ENCODE measurements at places on chromosomes 4 and X. TPM values are rescaled to one million over a fixed set of nuclear protein-coding genes. Genes with fewer than 3 reads are reported as not detected.

The UGT2B11 gene
- total RNA-seq: not detected

The MAGEA6 gene
- total RNA-seq: not detected

The SUPT20HL1 gene
- not detected for total RNA-seq

The TCP11X2 gene
- total RNA-seq: not detected

The UNC5C gene
- not detected for total RNA-seq

The MAGEB10 gene
- total RNA-seq: not detected

The ADH1A gene
- total RNA-seq: not detected

The SLC35A2 gene
- 26.7 TPM for total RNA-seq

The CXCL11 gene
- not detected for total RNA-seq

The CLNK gene
- total RNA-seq: not detected

The TLR1 gene
- total RNA-seq: 4.0 TPM

The OPRPN gene
- total RNA-seq: not detected

The PLP1 gene
- not detected for total RNA-seq

Data from activated naive CD4-positive, alpha-beta T cell treated with anti-CD3 and anti-CD28 coated beads for 36 hours (primary cell).